ENCODE measurements at places on chromosomes 1 and 21.

GRCh38 chr1:79472067-79472656 is 465.6 kb upstream of the ADGRL4 start:
- no peak for DNase-seq

GRCh38 chr1:239139801-239140200 is 246.6 kb upstream of the CHRM3 start:
- DNase-seq: no peak

DNA sequence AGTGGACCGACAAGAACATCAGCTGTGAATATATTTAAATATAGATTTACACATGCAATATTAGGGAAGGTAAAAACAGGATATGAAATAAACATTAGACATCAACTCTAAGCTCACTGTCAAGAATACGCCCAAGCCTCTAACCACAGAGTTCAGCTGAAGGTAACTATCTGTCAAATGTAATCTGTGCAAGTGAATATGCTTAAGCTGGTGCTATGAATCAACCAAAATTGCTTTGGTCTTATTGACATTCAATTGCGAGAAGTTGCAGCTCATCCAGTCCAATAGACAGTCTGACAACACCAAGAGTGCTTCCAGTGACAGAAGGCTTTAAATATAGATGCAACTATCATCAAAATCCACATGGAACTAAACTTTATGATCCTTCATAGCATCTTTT is 32.3 kb downstream of the USH2A start:
- DNase-seq: no peak

GRCh38 chr1:61284936-61285335 is 202.6 kb downstream of the NFIA start:
- no peak for DNase-seq

DNA sequence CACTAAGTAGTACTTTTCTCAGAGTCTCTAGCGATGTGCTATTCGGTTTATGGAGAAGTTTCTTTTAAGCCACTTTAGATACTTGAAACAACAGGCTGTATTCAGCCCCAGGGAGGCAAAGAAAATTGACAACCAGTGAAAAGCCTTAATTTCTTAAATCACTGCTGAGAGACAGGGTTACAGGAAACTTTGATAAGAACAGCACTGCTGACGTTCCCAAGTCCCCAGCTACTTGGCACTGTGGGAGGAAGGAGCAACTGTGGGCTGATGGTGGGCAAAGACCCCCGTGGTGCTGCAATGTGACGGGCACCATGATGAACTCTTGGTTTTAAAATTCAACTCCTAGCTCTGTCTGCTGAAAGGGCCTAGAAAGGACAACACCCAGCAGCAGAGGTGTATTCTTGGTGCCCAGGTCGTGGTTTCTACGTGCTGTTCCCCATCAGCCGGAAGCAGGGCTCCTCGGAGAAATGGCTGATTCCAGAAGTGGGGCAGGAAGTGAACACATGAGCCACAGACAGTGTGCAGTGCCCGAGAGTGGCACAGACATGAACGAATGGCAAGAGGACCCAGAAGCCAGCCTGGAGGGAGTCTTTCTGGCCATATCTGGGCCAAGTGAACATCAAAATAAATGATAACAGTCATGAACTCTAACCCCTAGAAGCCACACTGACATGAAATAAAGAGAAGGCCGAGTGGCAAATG is 5.3 kb downstream of the PTTG1IP start:
- DNase-seq: no peak

DNA sequence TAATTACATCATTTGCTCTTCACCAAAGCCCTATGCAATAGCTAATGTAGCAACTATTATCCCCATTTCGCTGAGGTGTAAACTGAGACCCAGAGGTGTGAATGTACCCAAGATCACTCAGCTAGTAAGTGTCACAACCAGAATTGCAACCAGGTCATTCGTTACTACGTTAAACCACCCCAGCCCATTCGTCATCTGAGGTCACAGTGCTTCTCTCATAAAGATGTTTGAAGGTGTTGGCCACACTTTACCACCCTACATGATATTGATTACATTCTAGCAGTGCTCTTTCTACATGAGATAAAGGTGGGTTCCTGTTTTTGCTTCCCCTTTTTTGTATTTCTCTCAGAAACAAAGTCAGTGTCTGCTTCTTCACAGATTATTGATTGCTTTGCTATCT is 195.3 kb downstream of the ZBTB18 start:
- no peak for DNase-seq

DNA sequence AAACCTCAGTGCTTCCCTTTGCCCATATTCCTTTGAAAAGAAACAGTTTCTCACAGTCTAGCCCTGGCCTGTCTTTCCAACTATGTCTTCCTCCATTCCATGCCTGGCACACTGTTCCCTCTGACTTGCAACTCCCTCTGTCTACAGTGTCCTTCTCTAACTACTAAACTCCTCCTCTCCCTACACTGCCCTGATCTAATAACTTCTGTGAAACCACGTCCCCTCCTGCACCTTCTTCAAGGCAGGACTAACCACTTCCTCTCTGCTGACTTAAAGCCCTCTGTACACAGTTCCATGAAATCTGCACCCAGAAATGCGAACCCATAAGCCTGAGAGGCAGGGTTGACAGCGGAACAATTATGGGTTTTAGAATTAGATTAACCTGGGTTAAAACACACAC is 62.2 kb upstream of the ATP1B1 start:
- DNase-seq: no peak

DNA sequence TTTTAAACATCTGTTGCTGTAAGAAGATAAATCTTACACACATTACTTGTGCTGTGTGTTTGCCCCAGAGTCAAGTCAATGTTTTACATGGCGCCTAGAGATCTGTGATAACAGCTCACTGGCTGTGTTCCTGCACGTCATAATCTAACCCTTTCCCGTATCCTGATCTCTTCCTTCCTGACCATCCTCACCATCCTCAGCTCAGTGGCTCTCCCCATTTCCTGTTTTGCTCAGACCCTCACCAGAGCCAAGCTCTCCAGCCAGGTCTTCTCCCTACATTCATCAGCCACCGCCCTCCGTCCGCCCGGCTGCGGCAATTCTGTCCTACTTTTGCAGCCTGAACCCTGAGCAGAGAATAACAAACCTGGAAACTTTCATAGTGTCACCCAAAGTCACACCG is 824.7 kb downstream of the USP25 start:
- no peak for DNase-seq

DNA sequence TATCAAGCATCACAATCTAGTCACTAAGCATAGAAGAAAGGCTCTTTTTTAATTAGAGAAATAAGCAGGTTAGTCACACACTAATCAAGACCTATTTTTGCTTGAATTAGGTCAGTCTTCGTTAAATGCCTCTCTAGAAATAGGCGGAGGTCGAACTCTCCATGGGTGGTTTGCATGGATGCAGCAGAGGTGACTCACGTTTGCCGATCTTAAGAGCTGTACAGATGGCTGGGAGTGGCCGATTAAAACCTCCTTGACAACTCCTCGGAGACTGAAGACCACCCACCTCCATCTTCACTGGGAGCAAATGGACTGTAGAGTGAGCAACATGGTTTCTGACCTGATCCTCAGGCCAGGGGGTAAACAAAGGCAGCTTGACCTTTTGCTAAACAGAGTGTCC is 249.3 kb downstream of the ZNF648 start:
- no peak for DNase-seq

GRCh38 chr1:61674221-61674620 is 50.7 kb downstream of the TM2D1 start:
- no peak for DNase-seq

DNA sequence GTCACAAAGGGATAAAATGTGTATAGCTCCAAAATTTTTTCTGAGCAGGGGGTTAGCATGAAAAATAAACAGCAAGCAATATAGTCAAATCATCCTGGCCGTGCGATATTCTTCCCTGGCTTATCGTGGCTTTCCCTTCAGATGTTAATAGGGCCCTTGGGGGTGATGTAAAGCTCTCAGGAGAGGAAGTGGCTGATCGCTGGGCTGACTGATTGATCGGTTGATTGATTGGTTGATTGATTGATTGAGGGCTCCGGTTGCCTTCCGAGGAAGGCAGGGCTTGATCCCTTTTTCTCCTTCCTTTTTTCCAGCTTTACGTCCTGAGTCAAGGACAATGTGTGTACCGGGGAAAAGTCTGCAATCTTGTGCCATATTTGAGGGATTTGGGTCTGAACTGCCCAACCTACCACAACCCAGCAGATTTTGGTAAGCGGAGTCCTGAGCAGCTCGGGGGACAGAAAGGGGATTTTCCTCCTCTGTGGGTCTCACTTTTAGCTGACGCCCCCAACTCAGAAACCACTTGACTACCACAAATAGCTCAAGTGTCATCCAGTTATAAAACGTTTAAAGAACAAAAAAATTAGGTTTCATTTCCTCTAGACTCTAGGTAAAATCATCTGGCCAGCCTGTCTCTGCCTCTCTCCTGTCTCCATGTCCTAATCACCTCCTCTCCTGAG is 29.5 kb downstream of the TFF3 start:
- DNase-seq: no peak

Data from ascending aorta (tissue), 2 donors.